ENCODE measurements at places on chromosomes 5 and 9.

DNA sequence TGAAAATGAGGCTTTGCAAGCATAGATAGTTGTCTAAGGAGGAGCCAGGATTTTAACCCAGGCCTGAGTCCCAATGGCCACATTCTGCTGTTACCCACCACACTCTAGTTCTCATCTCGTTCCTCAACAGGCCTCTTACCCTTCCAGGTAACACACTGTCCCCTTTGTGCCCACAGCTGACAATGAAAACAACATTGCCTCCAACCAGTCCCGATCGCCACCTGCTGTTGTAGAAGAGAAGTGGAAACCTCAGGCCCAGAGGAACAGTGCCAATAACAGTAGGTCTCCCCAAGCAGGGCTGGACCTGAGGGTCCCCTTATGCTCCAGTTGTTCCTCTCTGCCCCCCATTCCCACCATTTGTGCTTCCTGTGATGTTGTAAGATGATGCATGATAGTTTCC lies 30.4 kb downstream of the AMBP start:
- peak; percentile 19 for DNase-seq

DNA sequence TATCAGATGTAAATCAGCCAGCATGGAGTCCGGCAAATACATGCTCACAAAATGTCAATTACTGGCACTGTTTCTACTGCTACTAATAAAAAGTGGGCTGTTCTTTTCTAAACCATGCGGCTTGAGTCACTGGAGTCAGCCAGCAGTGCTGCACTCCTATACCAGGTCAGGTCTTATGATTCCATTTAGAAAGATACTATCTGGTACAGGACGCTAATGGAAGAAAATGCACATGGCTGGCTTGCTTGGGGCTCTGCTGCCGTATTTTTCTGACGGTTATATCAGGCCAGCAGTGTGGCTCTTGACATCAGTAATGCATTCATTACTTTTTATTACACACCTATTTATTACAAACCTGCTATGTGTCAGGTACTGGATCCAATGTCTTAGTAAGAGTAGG lies 74.3 kb downstream of the NDFIP1 start:
- DNase-seq, result peak; percentile 24

DNA sequence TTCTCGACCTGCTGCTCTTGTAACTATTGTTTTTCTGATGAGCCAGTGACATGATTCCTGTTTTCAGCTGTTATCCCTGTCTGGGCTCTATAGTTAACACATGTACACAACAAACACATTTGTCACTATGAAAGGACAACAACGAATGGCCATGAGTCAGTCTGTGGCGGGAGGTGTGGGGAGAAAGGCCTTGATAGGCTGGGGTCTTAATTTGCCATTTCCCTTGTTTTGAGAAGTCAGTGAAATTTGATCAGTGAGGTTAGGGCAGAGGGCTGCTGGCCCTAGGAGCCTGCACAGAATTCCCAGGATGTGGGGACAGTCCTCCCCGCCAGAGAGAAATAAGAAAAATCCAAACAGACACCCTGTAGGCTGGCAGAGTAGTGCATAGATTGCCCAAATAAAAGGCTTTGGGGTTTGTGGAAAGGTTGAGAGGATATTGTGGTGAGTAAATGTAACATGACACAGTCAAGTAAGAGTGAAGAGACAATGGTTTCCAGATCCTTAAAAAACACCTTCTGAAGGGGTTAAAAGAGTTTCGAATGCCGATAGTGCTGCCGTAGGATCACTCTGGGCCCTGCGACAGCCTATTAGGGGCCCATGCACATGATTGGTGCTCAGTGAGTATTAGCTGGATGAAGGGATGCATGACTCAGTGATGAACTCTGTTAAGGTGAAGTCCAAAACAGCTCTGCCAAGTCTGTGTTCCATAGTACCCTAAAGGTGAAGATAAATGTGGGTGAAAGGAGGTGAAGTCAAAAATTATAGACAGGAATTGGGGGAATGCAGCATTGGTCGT lies 110.9 kb upstream of the PRRC1 start:
- no peak for DNase-seq

DNA sequence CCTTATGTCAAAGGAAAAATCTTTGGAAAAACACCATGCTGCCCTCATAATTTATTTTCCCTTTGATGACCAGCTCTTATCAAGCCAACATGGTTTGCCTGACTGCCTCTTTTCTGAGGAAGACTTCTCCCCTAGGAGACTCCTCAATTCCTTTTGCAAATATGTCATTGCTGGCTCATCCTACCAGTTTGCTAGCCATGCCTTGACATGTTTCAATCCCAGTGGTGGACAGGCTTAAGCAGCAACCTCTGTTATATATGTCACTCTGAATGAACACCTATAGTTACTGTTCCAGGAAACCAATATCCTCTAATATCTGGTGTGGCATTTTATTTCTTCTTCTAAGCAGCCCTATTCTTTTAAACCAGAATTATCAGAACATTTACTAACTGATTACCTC lies 615.8 kb downstream of the HTR1A start:
- no peak for DNase-seq

DNA sequence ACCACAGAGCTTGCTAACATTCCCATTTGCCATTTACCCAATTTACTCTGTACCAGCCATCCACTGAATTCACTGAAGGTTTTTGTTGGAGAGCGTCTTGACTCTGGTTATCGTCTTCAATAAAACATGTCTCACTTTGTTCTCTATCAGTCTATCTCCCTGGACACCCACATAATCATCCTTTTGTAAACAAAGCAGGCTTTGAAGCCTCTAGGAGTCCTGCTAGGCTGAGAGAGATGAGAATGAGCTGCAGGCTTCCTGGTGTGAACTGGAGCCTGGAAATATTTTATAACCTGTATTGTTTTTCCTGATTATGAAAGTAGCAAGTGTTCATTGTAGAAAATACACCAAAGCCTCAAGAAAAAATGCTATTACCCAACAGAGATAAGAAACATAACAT lies 140.6 kb upstream of the ZNF366 start:
- no peak for DNase-seq

DNA sequence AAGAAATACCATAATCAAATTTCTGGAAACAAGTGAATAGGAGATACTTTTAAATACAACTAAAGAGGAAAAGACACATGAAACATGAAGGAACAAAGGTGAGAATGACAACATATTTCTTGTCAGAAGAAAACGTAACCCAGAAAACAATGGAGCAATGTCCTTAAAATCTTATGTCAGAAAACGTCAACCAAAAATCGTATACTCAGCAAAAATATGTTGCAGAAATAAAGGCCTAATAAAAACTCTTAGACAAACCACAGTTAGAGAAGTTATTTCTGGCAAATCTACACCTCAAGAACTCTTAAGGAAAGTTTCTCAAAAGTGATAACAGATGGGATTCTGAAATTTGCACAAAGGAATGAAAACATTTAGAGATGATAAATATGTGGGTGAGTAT lies 66.3 kb upstream of the FBXL7 start:
- DNase-seq, result no peak

DNA sequence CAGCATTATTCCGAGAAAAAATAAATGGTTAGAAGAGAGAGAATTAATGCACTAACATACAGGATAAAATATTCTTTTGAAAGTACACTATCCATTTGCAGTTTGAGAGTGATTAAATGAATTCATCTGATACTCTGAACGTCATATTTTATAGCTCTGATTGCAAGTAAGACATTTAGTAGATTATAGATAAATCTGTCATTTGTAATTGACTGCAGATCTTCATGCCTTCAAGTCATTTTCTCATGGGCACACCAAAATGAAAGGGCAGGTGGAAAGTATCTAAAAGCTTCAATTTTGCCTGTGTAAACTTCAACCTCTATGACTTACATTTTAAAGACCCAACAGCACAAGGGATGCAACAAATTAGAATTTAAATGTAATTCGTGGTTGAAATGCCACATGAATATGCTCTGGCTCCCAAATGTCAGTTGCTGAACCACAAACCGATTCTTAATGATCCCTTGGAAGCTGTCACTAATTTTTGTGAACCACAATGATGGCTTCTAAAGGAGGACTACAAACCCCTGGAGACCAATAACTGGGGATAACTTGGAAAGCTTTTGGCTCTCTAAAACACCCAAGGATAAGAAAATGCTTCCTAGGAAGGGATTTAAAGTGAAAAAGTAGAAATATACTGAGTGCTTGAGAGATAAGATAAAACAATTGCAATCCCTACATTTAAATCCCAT lies 3.9 kb downstream of the TYRP1 start:
- no peak for DNase-seq

- DNase-seq, result no peak
Measured at GRCh38 chr5:14209222-14209822, 66.2 kb downstream of the TRIO start.

DNA sequence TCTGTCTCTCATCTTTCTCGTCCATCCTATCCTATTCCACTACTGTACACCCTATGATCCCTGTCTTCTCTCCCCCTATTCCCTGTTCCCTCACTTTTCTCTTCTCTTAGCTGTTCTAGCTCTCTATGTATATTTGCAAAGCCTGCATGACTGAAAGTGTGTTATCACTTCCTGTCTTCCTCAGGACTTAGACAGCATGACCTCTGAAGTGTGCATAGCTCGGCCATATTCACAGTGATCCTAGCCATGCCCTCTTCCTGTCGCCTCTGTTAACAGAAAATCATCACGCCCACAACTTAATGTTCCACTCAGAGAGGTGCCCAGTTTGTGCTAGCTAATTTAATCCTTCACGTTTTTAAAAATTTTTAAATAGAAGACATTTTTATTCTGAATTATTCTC lies 35.8 kb upstream of the CDH6 start:
- DNase-seq, result no peak

DNA sequence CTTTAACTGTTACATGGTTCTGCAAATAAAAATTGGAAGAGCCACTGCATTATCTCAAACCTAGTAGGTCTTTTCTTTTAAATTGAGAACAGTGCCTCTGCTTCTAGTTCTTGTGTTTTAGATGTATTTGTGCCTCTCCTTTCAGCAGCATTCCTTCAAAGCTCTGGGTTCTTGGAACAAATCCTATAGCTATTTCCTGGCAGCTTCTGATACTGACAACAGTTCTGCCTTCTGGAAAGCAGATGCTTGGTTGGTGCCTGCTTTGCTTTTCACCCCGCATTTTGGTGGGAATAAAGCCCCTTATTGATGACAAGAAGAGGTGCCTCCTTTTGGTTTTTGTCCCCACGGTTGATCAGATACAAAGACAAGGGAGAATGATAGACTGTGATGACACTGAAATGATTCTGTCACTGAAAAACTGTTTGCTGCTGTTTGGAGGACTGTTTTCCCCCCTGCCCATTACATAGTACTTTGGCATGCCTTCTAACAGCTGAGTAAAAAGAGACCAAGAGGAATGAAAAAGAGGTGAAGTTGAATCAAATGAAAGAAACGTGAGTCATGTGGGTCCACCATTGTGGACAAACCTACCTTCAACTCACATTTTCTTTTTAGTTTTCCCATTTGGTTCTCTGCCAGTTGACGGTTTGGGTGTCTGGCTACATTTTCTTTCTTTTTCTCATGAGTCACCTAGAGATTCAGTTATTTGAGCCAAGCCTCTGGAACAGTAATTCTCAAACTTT lies 5.6 kb downstream of the PTCD2 start:
- DNase-seq, result no peak

DNA sequence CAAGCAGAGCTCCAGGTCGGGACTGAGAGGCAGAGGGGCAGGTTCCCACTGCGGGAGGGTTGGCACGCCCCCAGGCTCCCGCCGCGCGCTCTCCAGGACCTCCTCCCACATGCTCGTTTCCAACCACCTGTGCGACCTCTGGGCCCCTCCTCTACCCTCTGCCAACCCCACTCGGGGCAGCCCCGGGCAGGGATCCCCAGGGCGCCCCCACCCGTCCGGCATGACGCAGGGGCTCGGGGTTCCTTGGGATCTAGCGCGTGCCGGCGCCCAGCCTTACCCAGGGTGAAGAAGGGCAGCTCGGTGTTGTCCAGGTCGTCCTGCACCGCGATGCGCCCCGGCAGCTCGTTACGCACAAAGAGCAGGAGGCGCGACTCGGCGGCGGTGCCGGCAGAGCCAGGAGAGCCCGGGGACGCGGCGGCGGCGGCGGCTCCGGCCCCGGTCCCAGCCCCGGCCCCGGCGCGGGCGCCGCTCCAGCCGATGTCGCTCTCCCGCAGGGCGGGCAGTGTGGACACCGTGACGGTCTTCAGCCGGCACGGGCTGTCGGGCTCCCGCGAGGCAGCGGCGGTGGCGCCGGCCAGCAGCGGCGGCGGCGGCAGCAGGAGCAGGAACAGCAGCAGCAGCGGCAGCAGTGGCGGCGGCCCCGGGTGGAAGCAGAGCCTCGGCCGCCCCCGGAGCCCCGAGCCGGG lies 494 bp downstream of the ASTN2 start:
- no peak for DNase-seq

DNA sequence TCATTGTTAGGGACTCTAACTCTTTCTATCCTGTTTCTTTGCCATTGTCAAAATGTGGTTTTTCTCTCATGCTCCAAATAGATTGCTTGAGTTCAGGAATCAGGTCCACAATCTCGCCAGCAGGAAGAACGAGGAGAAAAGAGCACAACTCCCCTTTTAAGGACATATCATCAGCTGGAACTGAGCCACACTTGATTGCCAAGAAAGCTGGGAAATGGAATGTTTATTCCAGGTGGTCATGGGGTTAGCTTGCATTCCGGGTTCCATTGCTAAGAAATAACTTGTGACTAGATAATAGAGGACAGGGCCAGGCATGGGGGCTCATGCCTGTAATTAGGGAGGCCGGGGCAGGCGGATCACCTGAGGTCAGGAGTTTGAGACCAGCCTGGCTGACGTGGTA lies 32.4 kb upstream of the C9orf57 start:
- DNase-seq, result no peak

GRCh38 chr5:154478224-154478565 lies at the start of gene HAND1:
Gene HAND1, minus strand, starts transcription at chr5:154478227. Its CDS starts 219 bp downstream, at chr5:154478008.
- peak; percentile 98 for DNase-seq

DNA sequence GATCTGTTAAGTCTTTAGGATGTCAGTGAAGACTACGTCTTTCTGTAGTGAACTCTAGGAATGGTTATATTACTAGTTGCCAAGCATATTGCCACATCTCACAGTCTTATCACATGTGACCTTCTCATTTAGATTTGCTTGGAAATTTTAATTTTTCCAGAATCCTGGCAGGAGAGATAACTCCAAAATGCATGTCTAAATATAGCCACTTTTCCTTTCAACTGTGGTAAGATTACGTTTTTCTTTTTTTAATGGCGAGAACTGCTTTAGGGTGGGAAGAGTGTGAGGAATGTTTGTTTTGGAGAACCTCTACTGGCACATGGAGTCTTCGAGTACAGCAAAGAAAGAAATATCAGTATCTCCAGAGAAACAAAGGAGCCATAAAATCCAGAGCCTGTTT lies 91.7 kb upstream of the ADAMTSL1 start:
- no peak for DNase-seq
